CD4-positive, CD25-positive, alpha-beta regulatory T cell (primary cell): ENCODE measurements at places on chromosomes 16 and 17.

DNA sequence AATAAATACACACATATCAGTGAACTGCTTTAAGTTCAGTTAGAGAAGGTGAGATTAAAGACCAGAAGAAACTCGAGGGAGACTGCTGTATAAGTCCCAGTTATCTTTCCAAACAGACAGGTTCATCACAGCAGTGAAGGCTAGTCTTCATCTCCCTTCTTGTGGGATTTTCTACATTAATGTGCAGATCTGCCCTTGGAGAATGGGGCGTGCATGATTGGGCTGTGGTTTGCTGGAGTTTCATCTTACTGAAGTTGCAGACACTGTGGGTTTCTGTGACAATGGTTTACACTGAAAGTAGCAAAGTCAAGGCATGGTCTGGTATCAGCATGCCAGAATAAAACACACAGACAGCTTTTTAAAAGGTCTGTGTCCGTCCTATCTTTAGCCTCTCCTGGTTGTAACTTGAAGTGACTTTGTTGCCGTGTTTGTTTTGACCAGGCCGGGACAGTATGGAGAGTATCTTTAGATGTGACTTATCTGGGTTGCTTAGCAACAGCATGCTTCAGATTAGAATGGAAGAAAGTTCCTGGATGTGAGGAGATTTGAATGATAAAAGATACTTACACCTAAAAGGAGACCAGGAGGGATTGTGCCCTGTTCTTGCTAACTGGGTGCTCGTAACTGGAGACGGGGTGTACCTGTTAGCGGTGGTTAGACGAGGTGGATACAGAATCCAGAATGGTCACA is 16.1 kb downstream of the NAA60 start:
- DNase-seq, result no peak
- H3K4me3 ChIP-seq, result peak overlapping the region; percentile 84
- H3K4me1 ChIP-seq, result peaks cover 61% of the 10 kb centered on the region
- no peaks in the 10 kb centered on the region for H3K36me3 ChIP-seq

GRCh38 chr17:76446449-76447231 is 6.3 kb downstream of the UBE2O start:
- DNase-seq, result no peak
- H3K36me3 ChIP-seq, result no peaks in the 10 kb centered on the region
- no peaks in the 10 kb centered on the region for H3K27me3 ChIP-seq
- no peak overlapping the region for H3K4me3 ChIP-seq

GRCh38 chr17:51319186-51319585 is 58.8 kb downstream of the UTP18 start:
- H3K27me3 ChIP-seq, result peaks cover 4% of the 10 kb centered on the region
- H3K27ac ChIP-seq, result no peak overlapping the region
- DNase-seq, result no peak
- H3K4me3 ChIP-seq, result no peak overlapping the region
- H3K36me3 ChIP-seq, result no peaks in the 10 kb centered on the region

DNA sequence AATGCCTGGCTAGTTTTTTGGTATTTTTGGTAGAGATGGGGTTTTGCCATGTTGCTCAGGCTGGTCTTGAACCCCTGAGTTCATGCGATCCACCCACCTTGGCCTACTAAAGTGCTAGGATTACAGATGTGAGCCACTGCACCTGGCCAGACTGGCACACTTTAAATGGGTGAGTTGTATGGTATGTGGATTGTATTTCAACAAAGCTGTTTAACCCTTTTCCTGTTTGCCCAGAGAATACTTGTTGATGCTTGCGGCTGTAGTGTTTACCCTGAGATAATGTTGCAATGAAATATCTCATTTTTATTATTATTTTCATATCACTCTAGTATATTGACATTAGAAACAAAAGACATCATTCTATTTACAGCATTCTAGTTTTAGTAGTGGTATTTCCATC is 17.1 kb upstream of the TMEM94 start:
- no peak for DNase-seq
- no peak overlapping the region for H3K4me3 ChIP-seq
- H3K4me1 ChIP-seq, result peaks cover 14% of the 10 kb centered on the region
- H3K27ac ChIP-seq, result no peak overlapping the region
- no peaks in the 10 kb centered on the region for H3K36me3 ChIP-seq
- H3K27me3 ChIP-seq, result no peaks in the 10 kb centered on the region

GRCh38 chr16:57476546-57477410 is 9.5 kb downstream of the DOK4 start:
- peaks cover 13% of the 10 kb centered on the region for H3K4me1 ChIP-seq
- DNase-seq, result no peak
- H3K4me3 ChIP-seq, result no peak overlapping the region
- peaks cover 3% of the 10 kb centered on the region for H3K36me3 ChIP-seq

GRCh38 chr16:6682142-6682811 is 650.4 kb upstream of the RBFOX1 start:
- no peak overlapping the region for H3K27ac ChIP-seq
- H3K36me3 ChIP-seq, result no peaks in the 10 kb centered on the region
- no peaks in the 10 kb centered on the region for H3K27me3 ChIP-seq
- H3K4me3 ChIP-seq, result no peak overlapping the region
- DNase-seq, result no peak
- H3K4me1 ChIP-seq, result no peaks in the 10 kb centered on the region

DNA sequence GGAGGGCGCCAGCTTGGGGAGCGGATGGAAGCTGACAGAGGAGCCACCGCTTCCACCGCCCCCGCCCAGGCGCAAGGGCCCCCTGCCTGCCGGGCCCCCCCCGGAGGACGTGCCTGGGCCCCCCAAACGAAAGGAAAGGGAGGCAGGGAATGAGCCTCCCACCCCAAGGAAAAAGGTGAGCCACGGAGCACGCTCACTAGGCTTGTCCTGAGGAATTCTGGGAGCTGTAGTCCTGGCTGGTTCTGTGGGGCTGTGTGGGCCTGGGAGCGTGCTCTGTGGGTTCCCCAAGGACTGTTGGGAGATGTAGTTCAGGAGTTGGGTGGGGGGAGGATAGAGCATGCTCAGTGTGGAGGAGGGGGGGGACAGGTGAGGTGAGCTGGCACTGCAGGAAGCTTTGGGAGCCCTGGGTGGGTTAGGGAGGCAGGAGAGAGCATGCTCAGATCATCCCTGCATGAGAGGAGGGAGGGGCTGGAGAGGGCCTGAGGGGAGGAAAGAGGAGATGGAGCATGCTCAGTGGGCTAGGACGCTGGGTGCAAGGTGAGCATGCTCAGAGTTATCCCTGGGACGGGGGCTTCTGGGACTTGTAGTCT is 4.5 kb downstream of the FBXL19 start:
- no peak for DNase-seq
- no peak overlapping the region for H3K27ac ChIP-seq
- no peaks in the 10 kb centered on the region for H3K27me3 ChIP-seq
- H3K36me3 ChIP-seq, result peaks cover 6% of the 10 kb centered on the region

DNA sequence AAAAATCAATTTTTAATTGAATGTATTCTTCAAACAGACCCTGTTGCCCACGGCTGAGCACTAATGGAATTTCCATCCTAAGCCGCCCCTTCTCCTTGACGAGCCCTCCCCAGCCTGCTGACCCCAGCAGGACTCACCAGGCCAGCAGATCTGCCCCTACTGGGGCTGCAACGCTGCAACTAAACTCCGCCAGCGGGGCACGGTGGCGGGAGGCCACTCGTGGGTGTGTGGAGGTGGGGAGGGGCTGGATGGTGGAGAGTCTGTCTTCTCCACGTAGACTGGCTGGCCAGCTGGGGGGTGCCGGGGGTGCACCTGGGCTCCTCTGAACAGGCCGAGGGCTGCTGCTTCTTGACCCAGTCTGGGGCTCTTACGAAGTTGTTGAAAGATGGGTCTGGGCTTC is 67.8 kb downstream of the ENGASE start:
- no peak overlapping the region for H3K4me3 ChIP-seq
- no peak for DNase-seq

DNA sequence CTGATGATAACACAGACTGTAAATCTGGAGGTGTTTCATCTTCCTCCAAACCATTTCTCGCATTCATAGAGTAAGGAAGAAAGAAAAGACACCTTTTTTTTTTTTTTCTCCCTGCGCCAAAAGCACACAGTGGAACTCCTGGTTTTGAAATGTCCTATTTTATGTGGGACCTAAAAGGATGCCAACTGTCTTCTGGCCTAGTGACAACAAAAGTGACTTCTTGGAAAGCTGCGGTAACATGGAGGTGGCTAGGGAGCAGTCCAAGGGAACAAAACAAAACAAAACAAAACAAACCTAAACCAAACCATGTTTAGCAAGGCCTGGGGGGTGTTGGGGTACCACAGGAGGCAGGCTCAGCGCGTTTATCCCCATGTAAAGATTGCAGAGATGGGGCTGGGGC is 174.8 kb downstream of the XYLT1 start:
- no peaks in the 10 kb centered on the region for H3K36me3 ChIP-seq
- H3K27me3 ChIP-seq, result no peaks in the 10 kb centered on the region
- no peak overlapping the region for H3K4me3 ChIP-seq
- no peak overlapping the region for H3K27ac ChIP-seq
- H3K4me1 ChIP-seq, result no peaks in the 10 kb centered on the region
- no peak for DNase-seq

DNA sequence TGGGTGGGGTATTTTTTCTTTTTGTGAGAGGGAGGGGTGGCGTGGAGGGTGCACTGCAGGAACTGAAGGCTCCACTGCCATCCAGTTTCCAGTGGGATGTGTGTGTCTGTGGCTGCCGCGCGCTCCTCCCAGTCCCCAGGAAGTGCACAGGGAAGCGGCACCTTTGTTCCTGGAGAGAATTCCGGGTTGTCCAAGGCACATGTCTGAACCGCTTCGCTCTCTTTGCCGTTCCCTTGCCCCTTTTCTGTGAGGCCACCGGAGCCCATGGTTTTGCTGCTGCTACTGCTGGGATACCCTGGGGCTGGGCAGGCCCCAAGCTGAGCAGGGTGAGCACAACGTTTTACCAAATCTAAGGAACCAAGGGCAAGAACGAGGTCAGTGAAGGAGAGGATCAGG is 19.5 kb downstream of the ACSF3 start:
- no peaks in the 10 kb centered on the region for H3K27me3 ChIP-seq
- peaks cover 38% of the 10 kb centered on the region for H3K4me1 ChIP-seq
- H3K4me3 ChIP-seq, result no peak overlapping the region
- DNase-seq, result no peak
- H3K27ac ChIP-seq, result peak overlapping the region; percentile 51
- peaks cover 49% of the 10 kb centered on the region for H3K36me3 ChIP-seq

DNA sequence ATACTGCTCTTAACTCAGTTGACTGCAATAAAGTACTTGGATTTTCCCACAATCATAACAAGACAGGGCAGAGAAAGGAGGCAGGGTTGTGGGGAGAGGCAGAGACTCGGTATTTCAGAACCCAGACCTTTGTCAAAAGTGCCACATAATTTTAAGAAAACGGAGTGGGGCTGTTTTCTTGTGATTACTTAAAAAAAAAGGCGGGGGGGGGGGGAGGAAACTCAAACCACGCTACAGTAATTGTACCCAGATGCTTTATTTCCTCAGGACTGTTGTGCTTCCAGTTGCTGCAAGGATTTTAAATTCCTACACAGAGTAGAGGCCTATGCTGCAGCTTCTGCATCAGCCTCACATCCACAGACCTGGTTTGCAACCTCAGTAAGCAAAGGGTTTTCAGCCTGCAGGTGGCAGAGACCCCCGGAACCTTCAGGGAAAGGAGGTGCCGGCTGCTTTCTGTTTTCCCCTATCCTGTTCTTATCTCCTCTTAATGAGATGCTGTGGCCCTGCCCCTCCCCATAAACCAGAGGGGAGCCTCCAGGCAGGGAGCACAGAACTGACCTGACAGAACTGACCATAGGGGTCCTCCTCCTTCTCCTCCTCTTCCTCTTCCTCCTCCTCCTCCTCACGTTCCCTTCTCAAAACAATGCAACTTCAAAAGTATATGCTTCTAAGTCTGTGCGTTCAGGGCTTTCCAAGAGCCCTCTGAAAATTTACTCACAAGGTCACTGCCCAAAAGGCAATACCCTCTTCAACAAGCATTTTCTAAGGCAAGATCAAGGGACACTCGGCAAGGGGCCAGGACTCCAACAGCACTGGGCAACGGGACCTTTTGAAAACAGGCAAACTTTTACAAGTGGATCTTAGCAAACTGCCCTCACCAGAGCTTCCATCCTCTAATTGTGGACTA is 7.5 kb downstream of the AXIN2 start:
- H3K27ac ChIP-seq, result no peak overlapping the region
- H3K4me1 ChIP-seq, result peaks cover 36% of the 10 kb centered on the region
- no peaks in the 10 kb centered on the region for H3K36me3 ChIP-seq

GRCh38 chr17:6435968-6436367 is 1.0 kb upstream of the AIPL1 start:
- H3K36me3 ChIP-seq, result no peaks in the 10 kb centered on the region
- H3K27me3 ChIP-seq, result peaks cover 6% of the 10 kb centered on the region
- H3K4me3 ChIP-seq, result no peak overlapping the region
- no peak overlapping the region for H3K27ac ChIP-seq
- DNase-seq, result peak; percentile 33

DNA sequence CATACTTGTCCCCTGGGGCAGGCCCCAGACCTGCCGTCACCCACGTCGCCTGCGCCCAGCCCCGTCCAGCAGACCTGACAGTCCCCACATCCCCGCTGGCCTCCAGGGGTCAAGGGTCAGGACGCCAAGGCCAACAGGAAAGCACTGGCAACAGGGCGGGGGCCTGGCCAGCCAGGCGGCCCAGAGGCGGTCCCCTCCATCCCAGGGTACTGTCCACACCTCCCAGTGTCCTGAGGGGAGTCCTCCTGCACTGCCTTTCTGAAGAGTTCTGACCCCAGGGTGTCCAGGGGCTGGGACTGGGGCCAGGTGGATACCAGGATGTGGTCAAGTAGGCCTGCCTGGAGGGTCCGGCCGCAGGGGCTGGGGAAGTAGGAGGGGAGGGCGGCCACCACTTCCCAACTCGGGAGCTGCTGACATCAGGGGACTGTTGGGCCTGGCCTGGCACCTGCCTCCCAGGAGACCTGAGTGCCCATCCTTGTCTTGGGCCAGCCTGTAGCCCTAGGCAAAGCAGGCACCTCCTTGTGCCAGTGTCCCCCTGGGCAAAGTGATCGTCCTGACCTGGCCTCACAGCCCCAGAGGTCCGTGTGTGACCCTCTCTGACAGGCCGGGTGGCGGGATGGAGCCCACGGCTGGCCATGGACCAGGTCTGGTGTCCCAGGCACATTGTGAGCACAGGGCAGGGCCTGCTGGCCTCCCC is 6.7 kb upstream of the AXIN1 start:
- H3K4me3 ChIP-seq, result no peak overlapping the region
- no peaks in the 10 kb centered on the region for H3K36me3 ChIP-seq
- no peaks in the 10 kb centered on the region for H3K27me3 ChIP-seq
- no peak for DNase-seq
- peaks cover 30% of the 10 kb centered on the region for H3K4me1 ChIP-seq
